Cerebellar nuclear complex (tissue), 1 donor: ENCODE measurements at places on chromosomes 3 and 15.
A peak's percentile ranks its signal among the peaks of the same experiment; 100 is the strongest.

- DNase-seq = no peak
Measured at GRCh38 chr3:17579289-17580031, 163.0 kb downstream of the TBC1D5 start.

- DNase-seq = no peak
Measured at GRCh38 chr15:25863111-25863967, at the start of gene ATP10A. ATP10A (minus strand) TSS chr15:25863327; CDS start chr15:25863096, 231 bp downstream.

DNA sequence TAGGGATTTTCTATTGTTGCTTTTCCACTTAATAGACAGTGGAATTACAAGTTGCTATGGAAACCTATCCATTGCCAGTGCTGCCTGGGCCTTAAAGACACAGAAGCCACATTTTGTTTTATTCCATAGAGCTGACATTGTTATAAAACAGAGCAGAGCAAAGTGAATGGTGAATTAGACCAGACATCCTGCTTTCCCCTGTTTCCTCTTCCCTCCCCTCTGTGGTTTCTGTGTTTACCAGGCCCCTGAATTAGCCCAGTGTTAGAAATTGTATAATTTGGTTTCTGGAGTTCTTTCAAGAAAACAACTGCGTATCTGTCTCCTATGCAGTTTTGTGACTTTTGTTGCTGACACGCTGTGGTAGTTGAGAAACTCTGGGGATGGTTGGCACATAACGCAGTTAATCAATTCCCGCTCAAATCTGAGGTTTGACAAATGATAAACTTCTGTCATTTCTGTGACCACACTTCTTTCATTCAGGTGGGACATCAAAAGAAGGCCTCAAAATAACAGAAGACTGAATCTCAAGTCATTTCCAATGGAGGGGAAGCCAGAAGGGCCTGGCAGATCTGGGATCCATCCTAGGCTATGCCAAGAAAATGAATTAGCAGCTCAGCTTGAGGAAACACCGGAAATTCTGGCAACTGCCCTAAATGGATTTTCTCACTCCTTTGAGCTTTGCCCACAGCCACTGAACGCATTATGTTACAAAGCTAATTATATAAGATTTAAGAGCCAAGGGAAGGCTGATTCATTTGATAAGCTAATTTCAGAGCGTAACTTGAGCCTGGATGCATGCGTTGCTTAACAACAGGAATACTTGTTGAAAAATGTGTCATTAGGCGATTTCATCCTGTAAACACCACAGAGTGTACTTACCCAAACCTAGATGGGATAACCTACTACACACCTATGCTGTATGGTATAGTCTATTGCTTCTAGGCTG lies 46.9 kb downstream of the NR1D2 start:
- peak; percentile 6 for DNase-seq

GRCh38 chr3:168476360-168476980 lies 380.7 kb upstream of the GOLIM4 start:
- DNase-seq = no peak

GRCh38 chr3:64571982-64572381 lies 115.8 kb downstream of the ADAMTS9 start:
- no peak for DNase-seq

GRCh38 chr15:66739287-66739686 lies 37.3 kb downstream of the SMAD6 start:
- DNase-seq = no peak

- no peak for DNase-seq
Measured at GRCh38 chr3:178802259-178802658, 266.0 kb downstream of the KCNMB2 start.

GRCh38 chr3:70919091-70919490 lies 606.7 kb upstream of the MDFIC2 start:
- DNase-seq = no peak
